NCI-H2029 (cell line): ENCODE measurements at places on chromosomes 16 and 17.
A peak's percentile ranks its signal among the peaks of the same experiment; 100 is the strongest.

DNA sequence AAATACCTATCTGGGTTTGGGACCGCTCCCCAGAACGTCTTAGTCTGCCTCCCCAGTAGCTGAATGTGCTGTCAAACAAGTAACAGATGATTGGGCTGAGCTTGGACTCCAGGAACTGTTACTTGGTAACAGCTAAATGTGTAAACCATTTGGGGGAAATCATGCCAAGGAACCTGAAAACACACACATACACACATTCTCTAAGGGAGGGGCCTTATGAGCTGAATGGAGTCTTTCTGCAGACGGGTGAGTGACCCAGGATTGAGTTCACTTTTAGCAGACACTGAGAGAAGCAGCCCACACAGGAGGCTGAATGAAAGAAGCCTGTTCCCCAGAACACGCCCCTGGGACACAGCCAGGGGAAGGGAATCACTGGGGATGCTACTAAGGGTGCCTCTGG, 1.6 kb downstream of the ACLY start:
- no peak for DNase-seq

GRCh38 chr16:64712026-64712425, 409.8 kb downstream of the CDH11 start:
- no peak for DNase-seq

DNA sequence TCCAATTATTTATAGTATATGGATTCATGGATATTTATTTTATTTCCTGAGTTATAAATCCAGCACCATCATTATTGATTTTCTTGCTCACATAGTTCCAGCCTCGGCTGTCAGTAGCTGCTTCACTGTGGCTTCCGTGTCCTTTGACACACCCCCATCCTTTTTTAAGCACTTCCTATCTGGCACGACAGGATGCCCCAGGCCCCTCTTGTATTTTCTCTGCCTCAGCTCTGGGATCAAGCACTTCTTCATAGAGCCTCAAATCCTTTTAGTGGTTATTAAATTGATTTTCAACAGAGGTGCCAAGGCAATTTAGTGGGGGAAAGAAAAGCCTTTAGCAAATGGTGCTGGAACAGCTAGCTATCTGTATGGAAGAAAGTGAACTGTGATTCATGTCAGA, 59.8 kb downstream of the GAN start:
- DNase-seq = no peak

DNA sequence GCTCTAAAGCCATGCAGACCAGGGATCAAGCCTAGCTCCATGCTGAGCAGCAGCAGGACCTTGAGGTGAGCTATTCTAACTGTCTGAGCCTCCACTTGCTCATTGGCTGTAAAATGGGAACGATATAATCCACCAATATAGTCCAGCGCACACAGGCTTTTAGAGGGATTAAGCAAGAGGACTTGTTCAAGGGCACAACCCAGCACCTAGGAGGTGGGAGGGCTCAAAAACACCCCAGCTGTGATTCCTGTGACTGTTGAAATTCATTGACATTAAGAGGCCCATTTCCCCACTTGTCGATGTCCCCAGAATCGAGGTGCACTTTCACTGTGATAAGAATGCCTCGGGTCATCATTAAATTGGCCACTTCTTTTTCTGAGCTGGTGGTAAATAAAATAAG, 4.1 kb downstream of the USH1G start:
- DNase-seq = no peak

DNA sequence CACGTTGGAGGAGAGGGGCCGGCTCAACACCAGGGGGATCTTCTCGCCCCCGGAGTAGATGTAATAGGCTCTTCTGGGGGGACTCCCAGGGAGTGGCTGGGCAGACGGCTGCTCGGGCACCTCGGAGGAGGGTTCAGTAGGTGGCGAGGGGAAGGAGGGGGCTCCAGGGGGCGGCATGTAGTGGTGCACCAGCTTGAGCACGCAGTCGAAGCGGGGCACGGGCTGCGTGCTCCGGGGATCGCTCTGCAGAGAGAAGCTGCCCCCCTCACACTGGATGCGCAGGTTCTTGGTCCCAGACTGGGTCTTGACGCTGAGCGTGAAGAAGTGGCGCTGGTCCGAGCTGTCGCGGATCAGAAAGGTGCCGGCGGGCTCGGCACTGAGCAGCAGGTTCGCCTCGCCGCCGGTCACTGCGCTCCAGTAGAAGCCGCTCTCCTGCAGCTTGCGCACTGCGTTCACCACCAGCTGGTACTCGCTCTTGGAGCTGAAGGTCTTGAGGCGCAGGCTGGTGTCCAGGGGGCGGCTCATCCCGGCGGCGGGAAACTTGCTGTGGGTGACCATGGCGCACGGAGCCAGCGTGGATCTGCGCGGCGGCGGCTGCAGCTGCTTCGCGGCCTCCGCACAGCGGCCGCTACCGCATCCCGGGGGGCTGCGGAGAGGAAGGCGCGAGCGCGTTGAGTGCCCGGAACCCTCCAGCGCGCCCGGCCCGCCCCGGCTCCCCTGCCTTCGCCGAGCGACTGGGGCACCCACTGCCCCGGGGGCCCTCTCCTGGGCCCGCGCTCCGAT, 1.1 kb downstream of the SOCS3 start:
- no peak for DNase-seq

DNA sequence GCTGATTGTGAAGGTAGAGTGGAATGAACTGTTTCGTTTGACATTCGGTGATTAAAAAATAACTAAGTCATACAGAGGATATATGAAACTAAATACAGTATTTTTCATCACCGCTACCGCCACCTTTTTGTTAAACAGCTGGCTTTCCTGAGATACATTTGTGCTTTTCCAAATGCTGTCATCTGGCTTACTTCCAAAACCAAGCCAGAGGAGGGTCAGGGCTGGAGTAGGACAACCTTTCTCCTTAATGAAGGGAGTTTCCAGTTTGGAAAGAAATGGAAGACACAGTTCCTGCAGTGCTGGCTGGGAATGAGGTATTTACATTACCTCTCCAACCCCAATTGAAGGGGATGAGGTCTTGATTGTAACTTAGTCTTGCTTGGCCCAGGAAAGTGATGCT, 3.2 kb downstream of the TNRC6C start:
- no peak for DNase-seq

DNA sequence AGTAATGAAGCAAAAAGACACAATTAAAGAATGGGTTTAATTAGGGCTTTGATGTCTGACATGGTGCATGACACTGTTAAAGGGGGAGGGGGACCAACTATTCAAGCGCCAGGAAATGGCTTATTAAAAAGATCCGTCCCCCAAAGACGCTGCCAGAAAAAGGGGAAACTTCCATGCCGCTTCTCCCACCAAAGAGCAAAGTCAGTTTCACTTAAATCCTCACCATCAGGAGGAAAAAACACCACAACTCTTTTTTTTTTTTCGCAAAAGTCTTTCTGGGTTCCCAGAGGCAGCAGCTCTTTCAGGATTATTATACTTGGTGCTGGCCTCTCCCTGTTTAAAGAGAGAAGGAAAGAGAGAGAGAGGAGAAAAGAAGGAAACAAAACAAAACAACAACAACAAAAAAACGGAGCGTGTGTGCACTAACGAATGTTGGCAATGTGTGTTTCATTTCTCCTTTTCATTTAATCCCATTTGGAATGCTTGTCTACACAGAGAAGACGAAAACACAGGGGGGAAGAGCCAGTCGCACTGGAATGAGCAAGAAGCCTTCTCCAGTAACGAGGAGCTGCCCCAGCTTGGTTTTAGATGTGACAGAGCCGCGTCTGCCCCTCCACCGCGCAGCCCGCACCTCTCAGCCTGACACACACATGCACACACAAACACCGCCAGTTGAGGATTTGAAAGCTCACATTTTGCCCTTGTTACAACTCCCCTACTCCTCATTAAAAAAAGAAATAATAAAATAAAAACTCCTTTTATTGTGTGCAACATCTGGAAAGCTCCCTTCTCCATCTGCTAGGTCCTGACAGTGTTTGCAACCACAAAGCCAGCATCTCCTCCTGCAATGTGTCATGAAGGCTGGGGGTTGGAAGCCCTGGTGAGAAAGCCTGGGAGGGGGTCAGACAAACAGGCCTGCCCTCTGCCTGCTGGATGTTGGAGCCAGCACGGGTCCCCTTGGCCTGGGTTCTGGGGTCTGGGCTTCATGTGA, 32.7 kb upstream of the AXIN2 start:
- no peak for DNase-seq

GRCh38 chr17:2547176-2547575, 35.5 kb upstream of the METTL16 start:
- no peak for DNase-seq

DNA sequence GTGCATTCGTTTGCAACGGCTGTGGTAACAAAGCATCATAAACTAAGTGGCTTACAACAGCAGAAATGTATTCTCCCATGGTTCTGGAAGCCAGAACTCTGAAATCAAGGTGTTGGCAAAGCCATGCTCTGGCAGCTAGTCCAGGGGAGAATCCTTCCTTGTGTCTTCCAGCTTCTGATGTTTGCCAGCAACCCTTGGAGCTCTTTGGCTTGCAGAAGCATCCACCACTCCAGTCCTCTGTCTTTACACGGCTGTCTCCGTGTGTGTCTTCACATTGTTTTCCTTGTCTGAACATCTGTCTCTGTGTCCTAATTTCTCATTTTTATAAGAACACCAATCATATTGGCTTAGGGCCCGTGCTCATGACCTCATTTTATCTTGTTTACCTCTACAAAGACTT, 265.3 kb upstream of the HSBP1 start:
- no peak for DNase-seq

GRCh38 chr17:81198826-81199481, 23.8 kb downstream of the CEP131 start:
- DNase-seq = no peak

- DNase-seq = peak; percentile 73
Observed at GRCh38 chr17:6170349-6170748, 100.2 kb downstream of the WSCD1 start.

GRCh38 chr16:16045296-16045695, 95.9 kb downstream of the ABCC1 start:
- no peak for DNase-seq

GRCh38 chr17:57666946-57667345, 78.2 kb downstream of the CCDC182 start:
- no peak for DNase-seq

DNA sequence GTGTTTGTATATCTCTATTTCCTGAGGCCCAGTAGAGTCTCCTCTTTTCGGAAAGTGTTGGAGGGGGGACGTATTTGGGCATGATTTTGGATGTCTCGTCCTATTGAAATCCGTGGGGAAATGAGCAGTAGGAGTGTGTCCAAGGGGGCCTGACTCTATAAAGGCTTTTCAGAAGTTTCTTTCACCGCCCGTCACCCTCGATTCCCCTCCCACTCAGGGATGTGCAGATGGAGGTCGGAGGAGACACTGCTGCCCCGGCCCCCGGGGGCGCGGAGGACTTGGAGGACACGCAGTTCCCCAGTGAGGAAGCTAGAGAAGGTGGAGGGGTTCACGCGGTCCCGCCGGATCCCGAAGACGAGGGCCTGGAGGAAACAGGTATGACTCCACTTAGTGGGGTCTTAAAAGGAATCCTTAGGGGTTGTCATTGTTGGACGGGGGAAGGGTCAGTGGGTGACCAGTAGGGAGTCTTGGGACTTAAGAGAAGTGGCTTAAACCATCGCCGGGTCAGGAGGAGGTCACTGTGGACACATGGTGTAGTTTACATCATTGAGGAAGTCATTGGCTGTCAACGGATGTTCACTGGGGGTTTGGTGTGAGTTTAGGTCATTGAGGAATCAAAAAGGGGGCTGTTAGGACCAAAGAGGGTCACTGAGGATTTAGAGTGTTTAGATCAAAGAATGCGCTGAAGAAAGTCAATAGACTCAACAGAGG, 424 bp downstream of the MON1B start:
- DNase-seq = no peak

DNA sequence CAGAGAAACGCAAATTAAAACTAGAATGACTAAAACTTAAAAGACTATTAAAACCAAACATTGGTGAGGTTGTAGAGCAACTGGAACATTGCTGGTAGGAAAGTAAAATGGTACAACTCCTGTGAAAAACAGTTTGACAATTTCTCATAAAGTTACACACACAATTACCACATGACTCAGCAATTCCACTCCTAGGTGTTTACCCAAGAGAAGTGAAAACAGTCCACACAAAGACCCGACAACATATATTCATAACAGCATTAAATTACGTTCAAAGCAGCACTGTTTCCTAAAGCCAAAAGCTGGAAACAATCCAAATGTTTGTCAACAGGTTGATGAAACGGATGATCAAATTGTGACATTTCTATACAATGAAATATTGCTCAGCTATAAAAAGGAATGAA, 26.5 kb upstream of the ALOX12 start:
- DNase-seq = no peak

GRCh38 chr16:69150146-69150865, 17.9 kb downstream of the UTP4 start:
- DNase-seq = peak; percentile 13

DNA sequence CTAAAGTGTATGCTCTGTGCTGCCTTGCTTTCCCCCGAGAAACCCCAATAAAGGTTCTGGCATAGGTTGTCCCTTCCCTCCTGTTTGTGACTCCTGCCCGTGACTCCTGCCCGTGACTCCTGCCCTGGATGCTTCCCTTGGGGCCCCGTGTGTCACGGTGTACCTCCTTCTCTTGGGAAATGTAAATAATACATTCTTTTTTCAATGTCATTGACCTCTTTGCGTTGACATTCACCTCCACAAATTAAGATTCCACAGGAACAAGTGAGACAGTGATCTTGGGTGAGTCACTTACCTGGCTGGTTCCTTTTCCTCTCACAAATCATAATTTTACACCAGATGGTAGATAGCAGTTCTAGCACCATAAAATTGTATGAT, 632 bp downstream of the CCL15 start:
- DNase-seq = no peak

GRCh38 chr16:1189455-1189854, 35.6 kb downstream of the TPSG1 start:
- no peak for DNase-seq

- DNase-seq = no peak
Observed at GRCh38 chr17:10614536-10615155, 42.5 kb downstream of the MYH3 start.

GRCh38 chr17:48160177-48161081, 52.9 kb downstream of the SNX11 start:
- DNase-seq = peak; percentile 94

DNA sequence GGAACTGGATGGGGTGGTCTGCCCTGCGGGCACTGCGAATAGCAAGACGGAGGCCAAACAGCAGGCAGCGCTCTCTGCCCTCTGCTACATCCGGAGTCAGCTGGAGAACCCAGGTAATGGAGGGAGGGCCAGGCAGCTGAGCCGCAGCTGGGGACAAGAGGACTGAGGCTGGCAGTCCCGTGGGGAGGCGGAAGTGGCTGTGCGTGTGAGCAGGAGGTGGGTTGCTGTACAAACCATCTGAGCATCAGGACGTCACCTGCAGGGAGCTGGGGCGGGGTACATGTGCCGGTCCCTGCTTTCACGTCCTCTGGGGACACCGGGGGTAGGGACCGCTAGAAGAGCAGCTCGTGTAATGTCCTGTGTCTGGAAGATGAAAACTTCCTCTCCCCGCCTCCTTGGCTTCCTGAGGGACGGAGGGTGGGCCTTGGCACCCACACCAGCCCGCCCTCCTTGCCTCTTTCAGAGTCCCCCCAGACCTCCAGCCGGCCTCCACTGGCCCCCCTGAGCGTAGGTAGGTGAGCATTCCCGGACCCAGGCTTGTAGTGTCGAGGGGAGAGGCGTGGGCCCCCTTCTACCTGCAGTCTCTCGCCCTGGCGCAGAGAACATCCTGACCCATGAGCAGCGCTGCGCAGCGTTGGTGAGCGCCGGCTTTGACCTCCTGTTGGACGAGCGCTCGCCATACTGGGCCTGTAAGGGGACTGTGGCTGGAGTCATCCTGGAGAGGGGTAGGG, 3.7 kb downstream of the ADAD2 start:
- no peak for DNase-seq

GRCh38 chr16:73853968-73854367, 442.6 kb upstream of the PSMD7 start:
- DNase-seq = no peak
